ENCODE measurements at places on chromosomes 3 and 15.

GRCh38 chr15:91429973-91430372 lies 329.9 kb downstream of the SV2B start:
- no peak for DNase-seq

DNA sequence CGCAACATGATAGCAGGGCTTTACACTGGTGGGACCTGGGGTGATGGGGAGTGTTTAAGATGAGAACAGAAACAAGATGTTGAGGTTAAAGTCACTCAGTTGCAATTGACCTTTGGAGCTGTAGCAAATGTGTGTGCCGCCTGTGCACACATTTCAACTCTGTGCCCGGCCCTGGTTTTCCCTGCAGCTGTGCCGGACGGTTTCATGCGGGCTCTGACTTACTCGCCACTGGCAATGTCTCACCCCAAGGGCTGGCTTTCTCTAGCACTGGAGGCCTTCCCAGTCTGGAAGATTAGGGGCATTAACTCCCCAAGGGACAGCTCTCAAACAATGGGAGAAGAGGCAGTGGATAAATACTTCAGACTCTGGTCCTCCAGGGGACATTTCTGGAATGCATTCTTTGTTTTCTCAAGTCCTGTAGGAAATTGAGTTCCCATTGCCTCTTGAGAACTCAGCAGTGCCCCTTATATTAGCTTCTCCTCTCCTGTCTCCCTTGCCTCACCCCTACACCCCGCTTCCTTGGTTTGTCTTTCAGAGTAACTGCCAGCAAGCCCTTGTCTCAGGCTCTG lies 152.5 kb downstream of the EDEM1 start:
- DNase-seq, result no peak

DNA sequence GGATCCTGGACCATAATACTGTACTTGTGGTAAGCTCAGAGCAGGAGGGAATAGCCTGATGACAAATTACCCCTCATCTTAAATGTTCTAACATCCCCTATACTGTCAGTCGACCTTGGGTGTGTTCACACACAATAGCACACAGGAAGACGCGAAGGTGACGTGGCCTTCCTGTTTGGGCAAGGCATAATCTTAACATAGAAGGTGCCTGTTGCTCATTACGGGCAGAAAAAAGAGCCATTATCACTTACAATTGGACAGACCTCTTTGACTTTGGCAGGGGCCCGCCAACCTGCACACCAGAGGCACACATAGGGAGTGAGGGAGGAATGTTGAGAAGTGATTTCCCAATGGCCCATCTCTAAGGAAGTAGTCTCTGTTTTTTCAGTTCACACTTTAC lies 144.2 kb downstream of the ANO10 start:
- no peak for DNase-seq

DNA sequence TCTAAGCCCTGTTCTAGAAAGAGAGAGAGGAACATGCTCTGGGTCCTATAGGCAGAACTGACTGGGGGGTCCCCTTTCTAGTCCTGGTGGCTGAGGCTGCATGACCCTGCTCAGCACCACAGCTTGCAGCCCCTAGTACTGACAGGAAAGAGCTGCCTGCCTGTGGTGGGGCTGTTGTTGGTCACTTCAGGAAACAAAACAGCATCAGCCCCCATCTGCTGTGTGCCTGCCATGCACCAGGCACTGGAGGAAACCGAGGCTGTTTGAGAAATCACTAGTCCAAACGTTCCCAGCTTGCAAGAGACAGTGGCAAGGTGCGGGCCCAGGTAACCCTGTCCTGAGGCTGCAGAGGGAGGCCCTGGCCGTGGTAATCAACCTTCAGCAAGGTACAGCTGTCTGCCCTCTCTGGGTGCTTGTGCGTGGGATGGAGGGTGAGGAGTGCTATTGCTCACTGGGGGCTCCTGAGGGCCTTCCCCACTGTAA lies 90.6 kb downstream of the IQSEC1 start:
- no peak for DNase-seq

- DNase-seq, result no peak
Measured at GRCh38 chr3:141802316-141803077, 39.3 kb downstream of the GRK7 start.

- no peak for DNase-seq
Measured at GRCh38 chr3:11626084-11626463, 17.6 kb downstream of the VGLL4 start.

DNA sequence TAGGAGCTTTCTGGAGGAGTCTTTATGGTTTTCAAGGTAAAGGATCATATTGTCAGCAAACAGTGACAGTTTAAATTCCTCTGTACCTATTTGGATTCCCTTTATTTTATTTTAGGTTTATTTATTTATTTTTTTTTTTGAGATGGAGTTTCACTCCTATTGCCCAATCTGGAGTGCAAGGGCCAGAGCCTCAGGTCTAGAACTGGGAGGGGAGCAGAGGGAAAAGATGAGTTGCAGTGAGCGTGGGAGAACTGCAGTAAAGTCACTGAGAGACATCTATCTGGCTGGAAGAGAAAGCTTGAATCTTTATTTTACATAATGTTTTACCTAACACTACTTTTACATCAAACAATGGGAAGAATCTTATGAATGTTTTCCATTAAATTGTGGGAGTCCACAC lies 49.5 kb upstream of the GK5 start:
- DNase-seq, result no peak

- no peak for DNase-seq
Measured at GRCh38 chr3:150049317-150049716, 78.6 kb upstream of the PFN2 start.

DNA sequence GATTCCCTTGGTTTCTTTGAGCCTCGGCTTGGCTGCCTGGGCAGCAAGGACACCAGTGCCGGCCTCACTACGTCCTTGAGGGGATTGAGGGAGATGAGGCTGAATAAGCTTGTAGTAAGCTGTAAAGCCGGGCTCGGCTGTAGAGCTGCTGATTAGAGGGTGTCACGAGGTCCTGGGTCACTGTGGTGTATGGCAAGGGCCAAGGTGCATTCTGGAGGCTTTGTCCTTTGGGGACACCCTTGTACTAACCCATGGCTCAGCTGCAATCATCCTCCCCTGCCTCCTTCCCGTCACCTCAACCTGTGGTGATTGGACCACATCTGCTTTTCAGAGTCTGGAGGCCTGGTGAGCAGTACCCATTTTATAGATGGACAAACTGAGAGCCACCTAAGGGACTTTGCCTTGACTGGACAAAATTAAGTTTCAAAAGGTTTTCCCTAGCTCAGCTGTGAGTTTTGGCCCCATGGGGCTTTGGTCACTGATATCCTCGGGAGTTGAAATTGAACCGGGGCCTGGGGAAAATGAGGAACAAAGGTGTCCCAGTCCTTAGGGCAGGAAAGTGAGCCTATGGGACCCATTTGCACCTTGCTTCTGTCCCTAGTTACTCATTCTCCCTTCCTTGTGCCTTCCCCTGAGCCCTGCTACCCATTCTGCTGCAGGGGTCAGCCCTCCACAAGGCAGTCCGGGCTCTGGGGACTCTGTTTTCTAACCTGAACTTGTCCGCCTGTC lies 2.4 kb downstream of the SLC6A6 start:
- no peak for DNase-seq

GRCh38 chr3:128366136-128366535 lies 100.6 kb downstream of the DNAJB8 start:
- DNase-seq, result no peak

GRCh38 chr3:159731254-159731653 lies 257.4 kb upstream of the IL12A start:
- no peak for DNase-seq
